Lung microvascular endothelial cell (primary cell): ENCODE measurements at places on chromosomes 11 and 22. TPM values are rescaled to one million over a fixed set of nuclear protein-coding genes. Genes with fewer than 3 reads are reported as not detected.

The AQP11 gene
- 0.22 and 0.40 TPM in 2 replicates for total RNA-seq

The SEPTIN3 gene
- under 0.01 TPM in 2 replicates for total RNA-seq

The IGLL1 gene
- not detected in 2 replicates for total RNA-seq

The OR5L2 gene
- not detected in 2 replicates for total RNA-seq

The C11orf86 gene
- not detected in 2 replicates for total RNA-seq

The CXCR5 gene
- not detected in 2 replicates for total RNA-seq

The FAM83F gene
- total RNA-seq: not detected in 2 replicates

The PDE3B gene
- total RNA-seq: 0.22 and 0.40 TPM in 2 replicates

The SLC22A9 gene
- not detected in 2 replicates for total RNA-seq

The YPEL4 gene
- under 0.01 TPM in 2 replicates for total RNA-seq

The SLC22A12 gene
- not detected in 2 replicates for total RNA-seq

The DAGLA gene
- 1.5 and 3.0 TPM in 2 replicates for total RNA-seq

The MRGPRX4 gene
- total RNA-seq: 0.79 and 0.87 TPM in 2 replicates

The PRR33 gene
- not detected in 2 replicates for total RNA-seq

The ALKBH3 gene
- 26.2 and 29.6 TPM in 2 replicates for total RNA-seq

The CCDC15 gene
- 1.5 and 1.6 TPM in 2 replicates for total RNA-seq

The APOA4 gene
- not detected in 2 replicates for total RNA-seq

The SEC14L6 gene
- total RNA-seq: not detected in 2 replicates

The DTX4 gene
- total RNA-seq: 8.7 and 61.5 TPM in 2 replicates

The OR6X1 gene
- total RNA-seq: not detected in 2 replicates

The CECR2 gene
- under 0.01 TPM in 2 replicates for total RNA-seq

The KLHDC7B gene
- total RNA-seq: not detected in 2 replicates

The OR6T1 gene
- not detected in 2 replicates for total RNA-seq

The F2 gene
- not detected in 2 replicates for total RNA-seq

The MYOD1 gene
- not detected in 2 replicates for total RNA-seq

The GRAP2 gene
- total RNA-seq: under 0.01 TPM in 1 of 2 replicates, not detected in the other

The TSPAN18 gene
- 25.3 and 31.5 TPM in 2 replicates for total RNA-seq

The RASSF7 gene
- 13.5 and 18.1 TPM in 2 replicates for total RNA-seq

The C1QTNF5 gene
- total RNA-seq: 65.6 and 93.1 TPM in 2 replicates

The NR1H3 gene
- 22.7 and 29.8 TPM in 2 replicates for total RNA-seq

The CADM1 gene
- total RNA-seq: 0.22 and 0.40 TPM in 2 replicates

The ENDOD1 gene
- 43.2 and 61.1 TPM in 2 replicates for total RNA-seq

The MRGPRF gene
- under 0.01 TPM in 2 replicates for total RNA-seq

The SNX19 gene
- 28.5 and 48.8 TPM in 2 replicates for total RNA-seq

The BLID gene
- 0.22 TPM in 1 of 2 replicates, not detected in the other for total RNA-seq

The SLC17A6 gene
- not detected in 2 replicates for total RNA-seq
